LNCaP clone FGC (cell line): ENCODE measurements at places on chromosomes 7 and 10.

DNA sequence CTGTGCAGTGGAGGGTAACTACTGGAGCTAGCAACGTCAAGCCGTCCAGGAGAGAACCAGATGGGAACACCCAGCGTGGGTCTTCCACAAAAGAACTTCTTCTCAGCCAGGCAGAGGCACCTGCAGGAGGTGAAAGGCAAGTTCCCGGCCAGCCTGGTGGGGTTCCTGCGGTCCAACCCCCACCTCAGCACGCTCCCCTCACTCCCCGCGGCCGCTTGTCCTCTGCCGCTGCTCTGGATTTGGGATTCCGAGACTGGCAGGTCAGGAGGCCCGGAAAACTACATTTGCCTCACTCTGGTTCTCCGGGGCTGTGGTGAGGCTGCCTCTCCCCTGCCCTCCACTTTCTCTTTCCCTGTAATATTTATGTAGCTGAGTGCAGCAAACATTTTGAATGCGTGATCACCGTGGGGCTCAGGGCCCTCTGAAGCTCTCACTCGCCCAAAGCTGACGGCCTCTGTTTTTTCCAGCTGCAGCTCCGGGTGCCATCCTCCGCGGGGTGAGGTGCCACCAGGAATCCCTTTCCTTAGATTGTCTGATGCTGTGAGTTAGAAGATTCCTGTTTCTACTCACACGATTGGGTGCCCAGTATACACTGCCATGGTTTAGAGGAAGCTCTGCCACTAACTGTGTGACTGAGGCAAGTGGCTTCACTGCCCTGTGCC lies 366.9 kb downstream of the DNAJB6 start:
- DNase-seq, result no peak

- no peak for DNase-seq
Observed at GRCh38 chr7:47942132-47942531, 6.1 kb downstream of the PKD1L1 start.

DNA sequence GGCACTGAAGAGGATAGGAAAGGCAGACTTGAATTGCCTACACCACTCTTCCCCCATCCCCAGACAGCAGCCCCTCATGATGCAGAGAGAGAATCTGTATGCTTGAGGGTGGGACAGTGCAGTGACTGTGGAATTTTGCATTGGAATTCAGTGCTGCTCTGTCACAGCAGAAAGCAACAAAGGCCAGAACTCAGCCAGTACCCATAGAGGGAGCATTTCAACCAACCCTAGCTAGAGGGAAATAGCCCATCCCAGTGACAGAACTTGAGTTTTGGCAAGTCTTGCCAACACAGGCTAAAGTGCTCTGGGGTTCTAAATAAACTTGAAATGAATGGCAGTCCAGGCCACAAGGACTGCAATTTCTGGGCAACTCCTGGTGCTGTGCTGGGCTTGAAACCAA lies 80.4 kb downstream of the TES start:
- no peak for DNase-seq

- DNase-seq, result no peak
Observed at GRCh38 chr10:5540080-5540479, 15.3 kb downstream of the CALML3 start.

GRCh38 chr10:10149899-10150298 lies 867.8 kb upstream of the CELF2 start:
- DNase-seq, result no peak

- no peak for DNase-seq
Observed at GRCh38 chr7:30604901-30605300, 10.2 kb downstream of the GARS1 start.

GRCh38 chr7:142804728-142805207 lies 34.0 kb downstream of the PRSS2 start:
- DNase-seq, result no peak

- DNase-seq, result no peak
Observed at GRCh38 chr10:62655337-62655994, 149.1 kb upstream of the ADO start.

GRCh38 chr7:29622335-29623265 lies 59.0 kb downstream of the PRR15 start:
- no peak for DNase-seq

DNA sequence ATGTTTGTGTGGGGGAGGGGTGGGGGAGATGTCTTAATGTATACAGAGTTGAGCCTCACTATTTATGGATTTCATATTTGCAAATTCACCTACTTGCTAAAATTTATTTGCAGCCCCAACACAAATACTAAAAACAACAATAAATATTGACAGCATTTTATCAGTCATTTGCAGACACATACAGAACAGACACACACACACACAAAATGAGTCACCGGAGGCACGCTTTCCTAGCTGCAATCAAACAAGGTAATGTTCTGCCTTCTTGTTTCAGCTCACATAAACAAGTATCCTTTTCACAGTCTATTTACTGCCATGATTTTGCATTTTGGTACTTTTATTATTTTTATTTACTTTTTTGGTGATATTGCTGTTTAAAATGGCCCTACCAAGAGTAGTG lies 88.5 kb downstream of the IPMK start:
- DNase-seq, result no peak

GRCh38 chr7:85186521-85187241 lies at the start of gene SEMA3D:
TSS of gene SEMA3D (minus strand) at chr7:85187056. CDS start at chr7:85121891, 65,165 bp downstream.
- peak; percentile 26 for DNase-seq

- no peak for DNase-seq
Observed at GRCh38 chr10:58157076-58157766, 110.5 kb downstream of the IPMK start.
